ENCODE measurements at places on chromosomes 1 and 21.

DNA sequence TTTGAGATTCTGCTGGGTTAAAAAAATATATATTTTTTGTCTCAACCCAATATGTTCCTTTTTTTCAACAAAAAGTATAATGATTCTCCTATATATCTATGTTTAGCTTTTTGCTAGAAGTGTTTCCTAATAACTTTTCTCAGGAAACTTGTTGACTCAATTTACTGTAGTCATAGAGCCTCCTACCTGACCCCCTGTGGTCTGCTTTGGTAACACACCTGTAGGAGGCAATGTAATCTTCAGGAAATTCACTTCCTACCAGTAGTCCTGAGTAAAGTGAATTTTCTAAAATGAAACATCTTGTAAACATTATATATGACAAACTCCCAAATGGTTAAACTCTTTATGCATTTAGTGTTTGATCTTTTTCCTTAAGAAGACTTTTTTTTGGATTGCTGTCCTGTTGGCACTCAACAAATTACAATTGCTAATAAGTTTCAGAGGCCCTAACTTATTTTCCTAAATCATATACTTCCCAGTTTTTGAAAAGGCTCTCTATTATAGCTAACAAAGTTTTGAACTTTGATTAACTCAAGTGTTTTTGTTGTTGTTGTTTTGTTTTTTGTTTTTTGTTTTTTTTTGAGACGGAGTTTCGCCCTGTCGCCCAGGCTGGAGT, 118.3 kb downstream of the OLFML2B start:
- no peak for DNase-seq

DNA sequence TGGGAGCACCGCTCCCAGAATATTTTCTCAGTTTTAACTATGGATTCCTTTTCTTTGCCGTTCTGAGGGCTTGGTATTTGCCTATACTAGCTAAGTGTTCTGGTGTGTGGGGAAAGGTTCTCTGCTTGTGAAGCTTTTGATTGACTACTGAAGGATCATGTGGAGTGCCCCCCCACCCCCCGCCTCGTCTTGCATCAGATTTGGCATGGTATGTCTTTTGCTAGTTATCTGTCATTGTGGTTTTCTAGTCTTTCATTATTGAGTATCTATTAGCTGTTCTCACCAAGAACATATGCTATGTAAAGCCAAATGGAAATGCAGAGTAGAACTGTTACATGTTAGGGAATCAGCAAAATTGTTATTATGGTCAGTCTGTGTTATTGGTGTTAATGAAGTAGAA, 58.3 kb downstream of the MACF1 start:
- no peak for DNase-seq

GRCh38 chr21:38205940-38206339, 50.9 kb upstream of the KCNJ15 start:
- DNase-seq = no peak

- DNase-seq = no peak
Observed at GRCh38 chr1:55249646-55250398, 34.7 kb upstream of the USP24 start.

DNA sequence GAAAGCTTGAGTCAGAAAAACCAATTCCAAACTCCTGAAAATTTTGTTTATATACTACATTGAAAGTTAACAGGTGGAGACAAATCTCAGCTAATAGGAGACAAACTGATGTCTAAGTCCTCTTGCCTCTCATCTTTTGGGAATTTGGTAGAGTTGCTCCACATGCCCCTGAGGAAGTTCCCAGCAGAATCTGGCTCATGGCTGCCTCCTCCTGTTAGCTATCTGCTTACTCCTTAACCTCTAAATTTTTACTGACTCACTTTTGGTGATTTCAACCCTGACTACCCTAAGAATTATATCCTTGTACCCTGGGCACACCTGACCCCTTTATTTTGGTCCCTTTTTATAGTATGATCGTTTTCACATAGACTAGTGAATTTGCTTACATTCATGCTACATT, 633.7 kb upstream of the USP24 start:
- DNase-seq = no peak

DNA sequence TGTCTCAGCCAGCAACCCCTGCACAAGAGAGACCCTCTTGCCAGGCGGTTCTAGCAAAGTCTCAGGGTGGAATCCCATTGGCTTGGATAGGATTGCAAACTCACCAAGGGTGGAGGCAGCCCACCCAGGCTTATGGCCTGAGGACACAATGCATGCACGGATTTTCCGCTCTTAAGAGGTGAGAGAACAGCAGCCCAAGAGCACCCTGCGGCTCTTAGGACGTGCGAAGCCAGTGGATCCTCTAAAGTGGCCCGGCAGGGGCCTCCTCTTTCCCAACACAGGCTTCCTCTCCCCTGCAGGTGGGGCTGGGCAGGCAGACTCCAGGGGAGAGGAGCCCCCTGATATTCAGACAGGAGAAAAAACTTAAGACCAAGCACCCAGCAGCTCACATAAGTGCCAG, 31.2 kb upstream of the TMEM51 start:
- no peak for DNase-seq

- no peak for DNase-seq
Observed at GRCh38 chr1:207863893-207864535, 46.9 kb downstream of the CD34 start.

GRCh38 chr1:152052606-152053005, 15.8 kb upstream of the S100A11 start:
- DNase-seq = peak; percentile 85

DNA sequence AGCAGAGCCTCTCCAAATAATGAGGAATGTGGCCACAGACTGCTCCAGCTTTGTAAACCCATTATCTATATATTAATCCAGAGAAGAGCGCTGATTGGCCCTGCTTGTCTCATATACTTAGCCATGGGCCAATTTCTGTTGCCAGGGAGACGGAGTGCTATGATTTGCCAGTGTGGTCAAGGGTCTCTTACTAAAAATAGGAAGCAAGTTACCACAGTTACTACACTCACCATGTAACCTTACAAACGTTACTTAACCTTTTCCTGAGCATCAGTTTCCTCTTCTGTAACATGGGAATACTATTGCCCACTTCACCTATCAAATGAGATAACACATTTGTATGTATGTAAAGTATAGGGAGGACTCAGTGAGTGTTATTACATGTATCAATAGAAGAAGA, 7.7 kb upstream of the S100A2 start:
- DNase-seq = peak; percentile 23

DNA sequence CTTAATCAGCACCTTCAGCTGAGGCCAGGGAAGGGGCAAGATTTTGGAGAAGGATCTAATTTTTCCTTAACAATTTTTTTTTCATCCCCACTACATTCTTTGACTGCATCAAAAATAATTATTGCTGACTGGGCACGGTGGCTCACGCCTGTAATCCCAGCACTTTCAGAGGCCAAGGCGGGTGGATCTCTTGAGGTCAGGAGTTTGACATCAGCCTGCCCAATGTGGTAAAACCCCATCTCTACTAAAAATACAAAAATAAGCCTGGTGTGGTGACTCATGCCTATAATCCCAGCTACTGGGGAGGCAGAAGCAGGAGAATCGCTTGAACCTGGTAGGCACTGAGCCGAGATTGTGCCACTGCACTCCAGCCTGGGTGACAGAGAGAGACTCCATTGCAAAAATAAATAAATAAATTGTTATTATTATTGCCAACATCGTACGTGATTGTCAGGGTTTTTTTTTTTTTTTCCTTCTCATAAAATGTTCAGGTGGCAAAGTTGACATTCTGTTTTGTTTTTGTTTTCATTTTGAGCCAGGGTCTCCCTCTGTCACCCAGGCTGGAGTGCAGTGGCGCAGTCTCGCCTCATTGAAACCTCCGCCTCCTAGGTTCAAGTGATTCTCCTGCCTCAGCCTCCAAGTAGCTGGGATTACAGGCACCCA, 37.3 kb upstream of the MORC3 start:
- peak; percentile 27 for DNase-seq

GRCh38 chr1:25569597-25570396, 26.4 kb downstream of the LDLRAP1 start:
- no peak for DNase-seq

GRCh38 chr1:117814856-117815797, 114.3 kb downstream of the GDAP2 start:
- DNase-seq = no peak

DNA sequence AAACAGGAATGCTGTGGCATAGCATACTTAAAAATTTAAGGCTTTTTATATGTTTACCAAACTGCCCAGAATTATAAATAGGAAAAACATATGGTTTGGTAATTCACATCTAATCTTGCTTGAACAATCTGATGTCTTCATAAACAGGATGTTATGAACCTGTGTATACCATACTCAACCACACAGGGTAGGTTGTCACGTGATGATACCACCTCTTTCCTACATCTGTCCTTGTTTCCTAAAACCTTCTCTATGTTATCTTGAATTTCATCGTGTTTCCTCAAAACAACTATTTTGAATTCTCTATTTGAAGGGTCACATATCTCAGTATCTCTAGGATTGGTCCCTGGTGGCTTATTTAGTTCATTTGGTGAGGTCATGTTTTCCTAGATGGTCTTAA, 631.0 kb upstream of the PKN2 start:
- no peak for DNase-seq

- DNase-seq = no peak
Observed at GRCh38 chr1:214840356-214840755, 237.4 kb downstream of the CENPF start.

GRCh38 chr1:232589812-232590743, 39.9 kb downstream of the SIPA1L2 start:
- no peak for DNase-seq

DNA sequence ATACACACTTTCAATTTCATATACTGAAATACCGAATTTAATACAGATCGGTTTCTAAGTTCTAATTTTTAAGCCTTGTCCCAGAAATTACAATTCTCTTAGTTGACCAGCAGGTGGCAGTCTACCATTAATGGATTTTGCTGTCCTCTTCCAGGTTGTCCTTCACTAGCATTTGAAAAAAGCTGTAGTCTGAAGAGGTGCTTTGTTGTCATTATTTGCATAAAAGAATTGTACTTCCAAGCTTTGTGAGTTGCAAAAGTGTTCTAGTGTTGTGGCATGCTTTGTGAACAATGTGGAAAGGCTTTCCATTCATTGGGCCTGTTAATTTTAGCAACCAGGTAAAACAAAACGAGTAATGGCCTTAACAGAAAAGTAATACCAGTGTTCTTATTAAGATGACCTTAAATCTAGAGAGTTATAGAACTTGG, 193.6 kb downstream of the RPS6KC1 start:
- no peak for DNase-seq

- peak; percentile 83 for DNase-seq
Observed at GRCh38 chr1:118151312-118151937, 33.6 kb downstream of the SPAG17 start.

- DNase-seq = no peak
Observed at GRCh38 chr1:217369271-217369981, 261.5 kb downstream of the GPATCH2 start.

DNA sequence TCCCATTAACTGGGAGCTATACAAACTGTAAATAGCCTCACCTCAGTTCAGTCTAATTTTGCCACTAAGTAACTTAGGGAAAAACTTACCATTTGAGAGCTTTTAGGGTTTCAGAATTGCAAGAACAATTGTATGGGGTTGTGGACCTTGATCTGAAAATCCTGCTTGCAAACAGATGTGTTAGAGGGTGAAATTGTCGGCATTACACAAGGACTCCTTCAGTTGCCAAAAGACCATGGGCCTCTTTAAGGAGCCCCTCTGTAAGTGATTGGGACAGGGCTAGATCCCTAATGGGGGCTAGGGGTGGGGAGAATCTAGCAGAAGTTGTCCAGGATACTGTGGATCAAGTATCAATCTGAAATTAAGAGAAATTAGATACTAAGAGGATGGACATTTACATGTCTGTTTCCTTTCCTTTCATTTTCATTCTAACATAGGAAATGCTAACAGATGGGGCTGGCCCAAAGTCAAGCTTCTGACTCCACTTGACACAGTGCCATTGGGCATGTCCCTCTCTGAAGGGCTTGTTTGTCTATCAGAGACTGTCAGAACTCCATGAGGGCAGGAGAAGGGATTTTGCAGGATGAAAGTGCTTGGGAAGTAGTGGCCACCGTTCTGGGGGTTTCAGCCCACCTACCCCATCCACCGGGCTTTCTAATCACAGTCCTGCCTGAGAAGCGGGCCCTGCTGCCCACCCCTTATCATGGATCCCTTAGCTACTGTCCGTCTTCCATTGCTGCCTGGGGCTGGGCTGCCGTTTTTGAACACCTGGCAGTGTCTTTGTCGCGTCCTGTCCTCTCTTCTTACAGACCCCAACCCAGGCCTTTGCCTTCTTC, 54.7 kb downstream of the STUM start:
- peak; percentile 83 for DNase-seq

DNA sequence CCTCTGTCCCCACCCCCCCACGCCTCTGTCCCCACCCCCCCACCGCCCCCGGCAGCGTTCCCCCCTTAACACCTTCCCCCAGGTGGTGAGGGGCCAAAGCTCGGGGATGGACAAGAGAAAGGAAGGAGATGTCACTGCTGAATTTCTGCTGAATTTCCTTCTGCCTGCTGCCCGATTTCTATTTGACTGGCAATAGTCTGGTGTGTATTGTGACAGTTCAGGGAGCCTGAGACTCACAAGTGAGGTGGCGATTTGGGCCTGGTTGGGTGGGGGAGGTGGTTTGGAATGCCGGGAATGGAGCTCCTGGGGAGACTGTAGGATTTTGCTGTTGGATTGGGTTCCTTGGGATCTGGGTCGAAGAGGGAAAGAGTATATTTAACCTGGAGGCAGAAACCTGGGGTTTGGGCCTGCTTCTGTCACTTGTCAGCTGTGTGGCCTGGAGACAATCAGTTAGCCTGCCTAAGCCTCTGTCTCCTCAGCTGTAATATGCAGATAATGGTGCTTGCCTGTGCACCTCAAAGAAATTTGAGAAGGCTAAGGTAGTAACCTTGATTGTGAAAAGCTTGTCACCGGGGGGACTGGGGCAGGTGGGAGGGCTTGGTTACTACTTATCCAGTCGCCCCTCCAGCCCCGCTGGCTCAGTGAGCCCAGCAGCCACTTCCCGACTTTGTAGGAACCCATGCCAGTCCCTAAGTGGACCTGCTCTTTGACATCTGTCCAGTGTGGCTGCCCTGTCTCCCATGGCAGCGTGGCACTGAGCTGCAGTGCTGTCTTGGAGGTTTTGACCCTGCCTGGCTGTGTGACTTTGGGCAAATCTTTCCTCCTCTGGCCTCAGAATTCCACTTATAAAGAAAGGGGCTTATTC, 7.7 kb upstream of the LMNA start:
- no peak for DNase-seq

GRCh38 chr1:64540265-64540791, 70.4 kb downstream of the CACHD1 start:
- DNase-seq = no peak

- DNase-seq = no peak
Observed at GRCh38 chr1:148383966-148384365, 99.1 kb downstream of the PPIAL4G start.
